NCI-H1930 (cell line): ENCODE measurements at places on chromosomes 3 and 15.

- DNase-seq: no peak
Measured at GRCh38 chr15:58877999-58878825, 55.3 kb downstream of the SLTM start.

GRCh38 chr3:146594843-146595482 lies 10.2 kb downstream of the PLSCR5 start:
- DNase-seq: no peak

DNA sequence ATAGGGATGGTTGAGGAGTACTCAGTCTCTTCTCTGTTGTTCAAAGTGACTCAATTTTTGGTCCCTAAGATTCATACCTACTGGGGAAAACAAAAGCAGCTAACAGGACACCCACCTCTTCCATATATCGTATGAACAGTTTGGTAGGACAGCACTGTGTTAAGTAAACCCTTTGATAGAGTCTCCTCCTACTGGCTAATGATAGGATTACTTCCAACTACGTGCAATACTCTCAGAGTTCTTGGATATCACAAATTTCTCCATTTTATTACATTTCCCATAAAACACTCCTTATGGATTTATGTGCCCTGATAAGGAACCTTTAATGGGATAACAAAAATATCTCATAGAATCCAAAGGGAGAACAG lies 200.2 kb upstream of the GOLGA6L4 start:
- no peak for DNase-seq

- no peak for DNase-seq
Measured at GRCh38 chr15:41512940-41513505, 604 bp downstream of the LTK start.
